ENCODE measurements at places on chromosomes 11 and 22. TPM values are rescaled to one million over a fixed set of nuclear protein-coding genes. Genes with fewer than 3 reads are reported as not detected.
A peak's percentile ranks its signal among the peaks of the same experiment; 100 is the strongest.

- no peak for DNase-seq
Observed at GRCh38 chr11:61679296-61679695, 895 bp upstream of the DAGLA start.

- DNase-seq, result peak; percentile 59
Observed at GRCh38 chr22:43326331-43327156, 16.6 kb downstream of the SCUBE1 start.

DNA sequence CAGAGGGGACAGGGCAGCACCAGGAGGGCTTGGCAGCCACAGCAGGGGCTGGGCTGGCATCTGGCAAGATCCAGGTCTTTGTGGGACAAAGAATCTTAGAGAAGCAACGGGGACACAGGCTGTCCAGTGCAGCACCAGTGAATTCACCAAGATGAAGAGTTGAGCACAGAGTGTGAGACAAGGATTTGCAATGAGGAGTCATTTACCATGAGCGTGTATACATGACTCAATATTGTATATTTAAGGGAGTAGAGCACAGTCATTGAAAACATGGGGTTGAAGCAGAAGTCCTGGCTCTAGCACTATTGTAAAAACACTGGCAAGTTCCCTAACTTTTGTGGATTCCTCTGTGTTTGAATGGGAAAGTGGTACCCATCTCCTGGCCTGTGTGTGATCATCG lies 3.5 kb downstream of the APOL1 start:
- no peak for DNase-seq

Gene TMPRSS5
- total RNA-seq, result 2.9 TPM

Gene GAS2
- total RNA-seq, result 1.8 TPM

Gene GRAP2
- not detected for total RNA-seq

Data from A673 (cell line).